ENCODE measurements at places on chromosomes 11 and 22. TPM values are rescaled to one million over a fixed set of nuclear protein-coding genes. Genes with fewer than 3 reads are reported as not detected.

Gene CECR2
- 10.9 TPM for total RNA-seq

Gene POU2AF2
- total RNA-seq: not detected

DNA sequence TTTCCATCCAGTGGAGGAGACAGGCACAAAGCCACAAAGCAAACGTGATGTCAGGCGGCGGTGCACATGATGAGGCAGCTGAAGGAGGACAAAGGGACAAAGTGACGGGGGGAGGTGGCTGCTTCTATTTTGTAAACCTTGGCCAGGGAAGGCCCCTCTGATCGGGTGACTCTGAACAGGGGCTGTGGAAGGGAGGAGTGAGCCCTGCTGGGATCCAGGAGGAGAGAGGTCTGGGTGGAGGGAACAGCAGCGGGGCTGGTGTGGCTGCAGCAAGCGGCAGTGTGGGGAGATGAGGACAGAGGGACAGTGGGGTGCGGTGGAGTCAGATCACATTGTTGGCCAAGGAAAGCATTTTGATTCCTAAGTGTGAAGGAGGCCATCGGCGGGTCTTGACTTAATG, 36.7 kb downstream of the SHISAL1 start:
- H3K27ac ChIP-seq: no peak overlapping the region
- H3K4me1 ChIP-seq: no peaks in the 10 kb centered on the region
- no peak overlapping the region for H3K4me3 ChIP-seq
- no peak for DNase-seq

Gene MS4A14
- 19.4 TPM for total RNA-seq

GRCh38 chr11:77879218-77879617, 58.3 kb downstream of the AAMDC start:
- H3K27ac ChIP-seq: no peak overlapping the region
- no peak overlapping the region for H3K4me3 ChIP-seq
- peaks cover 86% of the 10 kb centered on the region for H3K36me3 ChIP-seq
- DNase-seq: no peak

Gene ANO1
- 9.0 TPM for total RNA-seq

Gene P4HA3
- total RNA-seq: 0.56 TPM

- no peak overlapping the region for H3K4me3 ChIP-seq
- H3K27ac ChIP-seq: no peak overlapping the region
- H3K4me1 ChIP-seq: peaks cover 13% of the 10 kb centered on the region
- no peaks in the 10 kb centered on the region for H3K36me3 ChIP-seq
Measured at GRCh38 chr22:17233348-17234043, 14.3 kb upstream of the ADA2 start.

DNA sequence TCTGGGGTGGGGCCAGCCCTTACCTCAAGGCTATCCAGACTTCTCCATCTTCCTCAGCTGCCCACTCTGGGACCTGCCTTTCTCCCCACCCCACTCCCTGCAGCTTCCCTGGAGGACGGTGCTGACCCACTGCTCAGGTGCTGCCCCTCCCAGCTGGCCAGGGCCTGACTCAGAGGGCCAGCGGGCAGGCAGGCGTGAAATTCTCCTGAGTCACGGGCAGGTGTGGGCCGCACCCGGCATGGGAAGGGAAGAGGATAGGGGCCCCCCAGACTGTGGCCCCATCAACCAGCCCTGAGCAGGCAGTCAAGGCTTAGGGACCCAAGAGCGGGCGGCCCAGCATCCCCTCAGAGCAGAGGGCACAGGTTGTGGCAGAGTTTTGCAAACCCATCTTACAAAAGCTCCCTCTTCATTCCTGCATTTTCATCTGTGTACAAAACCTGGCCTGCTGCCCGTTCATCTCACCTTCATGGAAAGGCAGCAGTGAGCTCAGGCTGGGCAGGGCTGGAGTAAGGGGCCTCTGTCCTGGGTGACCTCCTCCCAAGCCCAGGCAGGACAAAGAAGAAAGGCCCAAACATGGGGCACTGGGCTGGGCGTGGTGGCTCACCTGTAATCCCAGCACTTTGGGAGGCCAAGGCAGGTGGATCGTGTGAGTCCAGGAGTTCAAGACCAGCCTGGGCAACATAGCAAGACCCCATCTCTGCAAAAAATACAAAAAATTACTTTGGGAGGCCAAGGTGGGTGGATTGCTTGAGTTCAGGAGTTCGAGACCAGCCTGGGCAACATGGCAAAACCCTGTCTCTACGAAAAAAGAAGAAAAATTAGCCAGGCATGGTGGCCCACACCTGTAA, 6.1 kb downstream of the RHOD start:
- H3K4me1 ChIP-seq: peaks cover under 1% of the 10 kb centered on the region
- DNase-seq: no peak
- no peak overlapping the region for H3K27ac ChIP-seq
- no peaks in the 10 kb centered on the region for H3K36me3 ChIP-seq

GRCh38 chr11:15114501-15115475, at the start of gene INSC:
TSS of gene INSC (plus strand) at chr11:15114923. CDS start at chr11:15149175, 34,252 bp downstream.
- no peaks in the 10 kb centered on the region for H3K36me3 ChIP-seq
- no peaks in the 10 kb centered on the region for H3K4me1 ChIP-seq
- H3K27me3 ChIP-seq: peaks cover 31% of the 10 kb centered on the region
- peak within 1 kb of the TSS; percentile 29 for H3K4me3 ChIP-seq
- DNase-seq: no peak
- H3K27ac ChIP-seq: no peak within 1 kb of the TSS

Gene CHEK1
- total RNA-seq: 3.5 TPM

- H3K27me3 ChIP-seq: peaks cover 17% of the 10 kb centered on the region
- H3K36me3 ChIP-seq: no peaks in the 10 kb centered on the region
- DNase-seq: no peak
- H3K4me3 ChIP-seq: no peak overlapping the region
Measured at GRCh38 chr22:48565901-48566501, 1261.7 kb downstream of the BRD1 start.

DNA sequence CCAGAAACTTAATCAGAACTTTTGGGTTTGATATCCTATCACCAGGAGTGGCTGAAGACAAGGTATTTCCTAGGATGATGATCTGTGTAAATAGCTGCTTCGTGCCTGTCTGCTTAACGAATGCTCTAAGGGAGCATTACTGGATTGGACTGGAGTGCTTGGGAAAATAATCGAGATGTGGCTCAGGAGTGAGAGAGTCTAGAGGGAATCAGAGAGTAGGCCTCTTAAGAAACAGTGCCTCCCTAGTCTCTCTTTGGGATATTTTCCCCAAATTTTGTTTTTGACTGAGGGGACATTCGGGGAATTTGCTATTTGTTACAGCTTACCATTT, 2.5 kb downstream of the MAML2 start:
- H3K4me3 ChIP-seq: peak overlapping the region; percentile 82
- peaks cover 58% of the 10 kb centered on the region for H3K4me1 ChIP-seq
- peak overlapping the region; percentile 85 for H3K27ac ChIP-seq

DNA sequence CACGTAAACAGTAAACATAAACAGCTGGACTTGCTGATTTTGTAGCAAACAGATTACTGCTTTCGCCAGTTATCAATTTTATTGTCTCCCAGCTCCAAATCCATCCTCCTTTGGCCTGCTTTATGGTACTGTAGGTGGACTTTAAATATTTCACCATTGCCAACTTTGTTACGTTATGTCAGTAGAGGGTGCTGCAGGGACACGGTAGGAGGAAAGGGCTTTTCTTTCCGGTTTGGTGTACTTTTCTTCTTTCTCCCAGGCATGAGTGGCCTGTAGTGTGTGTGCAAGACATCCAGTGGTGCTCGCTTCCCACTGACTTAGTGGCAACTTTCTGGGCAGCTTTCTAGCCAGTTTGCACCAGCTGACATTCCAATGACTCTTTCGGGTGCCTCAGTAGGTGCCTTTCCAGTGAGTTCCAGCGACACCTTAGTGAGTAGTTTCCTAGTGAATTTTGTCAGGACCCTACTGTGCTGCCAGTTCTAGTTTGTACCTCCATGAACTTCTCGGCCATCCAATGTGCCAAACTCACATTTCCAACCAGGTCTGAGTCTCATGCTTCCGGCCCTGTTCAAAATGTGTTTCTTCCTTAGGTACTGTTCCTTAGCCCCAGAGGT, 267.6 kb upstream of the TENM4 start:
- no peak overlapping the region for H3K27ac ChIP-seq
- H3K4me3 ChIP-seq: no peak overlapping the region
- H3K27me3 ChIP-seq: no peaks in the 10 kb centered on the region
- no peak for DNase-seq
- H3K36me3 ChIP-seq: no peaks in the 10 kb centered on the region

Gene C11orf91
- not detected for total RNA-seq

DNA sequence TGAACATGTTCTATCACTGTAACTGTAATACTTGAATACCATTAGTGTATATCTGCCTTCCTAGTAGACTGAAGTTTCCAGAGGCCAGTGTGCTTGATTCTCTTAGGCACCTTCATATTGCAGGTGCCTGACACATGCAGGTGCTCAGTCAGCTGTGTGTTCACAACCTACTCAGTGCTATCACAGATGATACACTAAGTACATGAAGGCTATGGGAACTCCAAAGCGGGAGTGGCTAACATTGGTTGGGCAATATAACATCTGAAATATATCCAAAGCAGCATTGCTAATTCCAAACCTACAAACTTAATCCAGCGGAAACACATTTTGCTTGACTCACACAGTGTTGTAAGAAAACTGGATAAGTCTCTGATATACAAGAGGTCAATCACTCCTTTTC, 539.3 kb upstream of the ISX start:
- no peak for DNase-seq
- H3K27me3 ChIP-seq: no peaks in the 10 kb centered on the region
- no peak overlapping the region for H3K27ac ChIP-seq
- H3K4me3 ChIP-seq: no peak overlapping the region

GRCh38 chr11:112628676-112629075, 332.5 kb upstream of the NCAM1 start:
- H3K4me1 ChIP-seq: no peaks in the 10 kb centered on the region
- no peaks in the 10 kb centered on the region for H3K27me3 ChIP-seq
- H3K4me3 ChIP-seq: no peak overlapping the region
- H3K36me3 ChIP-seq: no peaks in the 10 kb centered on the region
- H3K27ac ChIP-seq: no peak overlapping the region

- H3K27ac ChIP-seq: no peak overlapping the region
- H3K27me3 ChIP-seq: no peaks in the 10 kb centered on the region
- no peaks in the 10 kb centered on the region for H3K4me1 ChIP-seq
Measured at GRCh38 chr11:107819361-107820014, 39.1 kb downstream of the SLC35F2 start.

GRCh38 chr22:47565607-47566006, 803.2 kb downstream of the TBC1D22A start:
- DNase-seq: no peak
- H3K27me3 ChIP-seq: no peaks in the 10 kb centered on the region
- H3K27ac ChIP-seq: no peak overlapping the region
- H3K36me3 ChIP-seq: no peaks in the 10 kb centered on the region

DNA sequence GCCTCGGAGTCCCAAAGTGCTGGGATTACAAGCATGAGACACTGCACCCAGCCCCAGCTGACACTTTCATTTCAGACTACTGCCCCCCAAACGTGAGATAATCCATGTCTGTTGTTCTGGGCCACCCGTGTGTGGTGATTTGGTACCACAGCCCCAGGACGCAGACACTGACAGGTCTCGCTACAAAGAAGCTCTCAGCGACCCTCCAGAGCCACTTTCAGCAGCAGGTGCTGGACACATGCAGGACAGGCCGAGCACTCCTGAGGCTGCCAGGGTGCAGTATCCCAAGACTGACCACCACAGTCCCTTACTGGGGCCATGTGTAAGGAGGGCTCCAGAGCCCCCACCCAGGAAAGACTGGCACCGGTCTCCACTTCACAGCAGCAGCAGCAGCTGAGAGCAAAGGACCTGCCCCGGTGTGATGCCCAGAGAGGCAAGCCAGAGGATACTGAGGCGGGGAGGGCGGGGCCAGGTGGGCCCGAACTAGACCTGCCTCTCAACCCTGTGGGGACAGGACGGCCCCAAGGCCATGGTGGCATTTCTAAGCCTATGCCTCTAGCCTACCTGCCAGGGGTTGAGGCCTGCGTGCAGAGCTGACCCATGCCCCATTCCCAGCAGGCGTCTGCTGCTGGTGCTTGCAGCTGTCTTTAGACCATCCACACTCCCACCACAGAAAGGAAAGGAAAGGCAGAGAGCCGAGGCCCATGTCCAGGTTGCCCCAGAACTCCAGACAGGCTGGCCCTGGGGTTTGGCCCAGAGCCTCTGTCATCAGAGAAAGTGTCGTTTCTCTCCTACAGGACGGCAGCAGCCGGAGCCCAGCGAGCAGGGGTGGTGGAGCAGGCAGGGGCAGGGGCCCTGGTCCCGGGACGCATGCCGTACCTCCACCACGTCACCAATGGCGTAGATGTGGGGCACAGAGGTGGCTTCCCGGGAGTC, 28.0 kb upstream of the GNB1L start:
- peaks cover 13% of the 10 kb centered on the region for H3K36me3 ChIP-seq
- no peak overlapping the region for H3K27ac ChIP-seq
- H3K27me3 ChIP-seq: no peaks in the 10 kb centered on the region
- H3K4me3 ChIP-seq: no peak overlapping the region
- DNase-seq: peak; percentile 25
- peaks cover 29% of the 10 kb centered on the region for H3K4me1 ChIP-seq

GRCh38 chr22:33401291-33401690, 343.1 kb upstream of the SYN3 start:
- no peak for DNase-seq
- no peaks in the 10 kb centered on the region for H3K4me1 ChIP-seq
- H3K36me3 ChIP-seq: no peaks in the 10 kb centered on the region

GRCh38 chr11:70399681-70400112, 1.4 kb downstream of the CTTN start:
- H3K4me1 ChIP-seq: peaks cover 36% of the 10 kb centered on the region
- no peaks in the 10 kb centered on the region for H3K36me3 ChIP-seq
- H3K27me3 ChIP-seq: peaks cover 19% of the 10 kb centered on the region
- peak overlapping the region; percentile 84 for H3K27ac ChIP-seq
- DNase-seq: peak; percentile 78
- peak overlapping the region; percentile 88 for H3K4me3 ChIP-seq

Gene ZNF280A
- total RNA-seq: not detected

DNA sequence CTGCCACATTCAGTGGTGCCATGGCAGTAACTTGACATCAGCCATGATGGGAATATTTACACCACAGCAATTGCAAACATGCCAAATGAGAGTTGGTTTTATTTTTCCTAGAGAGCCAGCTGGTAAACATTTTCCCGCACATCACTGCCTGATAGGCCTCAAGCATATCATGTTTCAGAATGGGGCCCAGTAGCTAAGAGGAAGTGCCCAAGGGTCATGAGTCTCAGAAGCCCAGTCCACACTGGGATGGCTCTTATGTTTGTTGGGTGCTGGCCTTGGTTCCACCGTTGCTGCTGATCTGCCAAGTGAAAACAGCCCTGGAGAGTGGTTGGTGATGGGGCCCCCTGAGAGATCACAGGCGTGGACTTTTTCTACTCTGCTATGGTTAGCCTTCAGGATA, 64.3 kb upstream of the NAV2 start:
- DNase-seq: no peak
- H3K4me1 ChIP-seq: no peaks in the 10 kb centered on the region
- H3K4me3 ChIP-seq: no peak overlapping the region
- H3K36me3 ChIP-seq: no peaks in the 10 kb centered on the region

DNA sequence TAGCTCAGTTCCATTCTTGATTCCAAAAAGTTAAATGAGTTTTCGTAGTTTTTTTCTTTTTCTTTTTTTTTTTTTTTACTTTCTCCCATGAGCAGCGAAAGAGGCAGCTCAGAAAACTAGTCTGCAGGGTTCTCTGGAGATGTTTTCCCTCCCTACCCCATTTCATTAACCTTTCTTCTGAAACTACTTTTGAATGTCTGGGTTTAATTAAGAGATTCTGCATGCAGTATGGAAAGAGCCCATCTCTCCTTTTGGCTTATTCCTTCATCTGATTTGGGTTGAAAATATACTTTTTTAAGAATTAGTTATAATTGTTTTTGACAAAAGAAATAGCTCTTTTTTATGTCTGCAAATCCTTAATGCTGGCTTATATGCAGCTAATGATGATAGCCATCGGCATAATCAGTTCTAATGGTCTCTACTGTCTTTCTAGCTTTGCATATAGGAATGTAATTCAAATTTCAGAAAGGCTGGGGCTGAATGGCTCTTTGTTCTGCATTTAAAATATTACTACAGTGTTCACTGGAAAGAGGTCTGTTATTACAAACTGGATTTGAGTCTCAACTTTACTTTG, 265.3 kb downstream of the FAT3 start:
- H3K27me3 ChIP-seq: no peaks in the 10 kb centered on the region
- H3K36me3 ChIP-seq: no peaks in the 10 kb centered on the region
- H3K27ac ChIP-seq: no peak overlapping the region
- H3K4me1 ChIP-seq: no peaks in the 10 kb centered on the region
- no peak overlapping the region for H3K4me3 ChIP-seq
